ENCODE measurements at places on chromosomes 12 and 14.

- DNase-seq, result peak; percentile 9
These were observed 147.6 kb downstream of the PAH start for GRCh38 chr12:102769323-102769916.

DNA sequence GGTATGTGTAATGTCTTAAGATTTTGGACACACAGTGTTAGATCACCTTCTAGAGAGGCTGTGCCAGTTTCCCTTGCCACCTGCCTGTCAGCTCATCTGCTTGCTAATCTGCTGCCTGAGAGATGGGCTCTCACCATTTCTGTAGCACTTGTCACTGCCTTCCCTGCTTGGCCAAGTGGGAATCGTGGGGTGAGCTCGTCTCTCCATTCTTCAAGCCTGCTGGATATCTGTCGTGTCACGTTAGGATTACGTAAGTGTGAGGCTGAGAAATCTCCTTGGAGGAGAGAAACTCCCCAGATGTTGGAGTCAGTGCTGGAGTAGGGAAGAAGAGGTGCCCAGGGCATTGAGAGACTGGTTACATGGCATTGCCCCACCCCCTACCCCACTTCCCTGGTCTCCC, 8.6 kb upstream of the RPH3A start:
- DNase-seq, result no peak

GRCh38 chr14:56753396-56753795, 56.9 kb downstream of the OTX2 start:
- DNase-seq, result no peak

DNA sequence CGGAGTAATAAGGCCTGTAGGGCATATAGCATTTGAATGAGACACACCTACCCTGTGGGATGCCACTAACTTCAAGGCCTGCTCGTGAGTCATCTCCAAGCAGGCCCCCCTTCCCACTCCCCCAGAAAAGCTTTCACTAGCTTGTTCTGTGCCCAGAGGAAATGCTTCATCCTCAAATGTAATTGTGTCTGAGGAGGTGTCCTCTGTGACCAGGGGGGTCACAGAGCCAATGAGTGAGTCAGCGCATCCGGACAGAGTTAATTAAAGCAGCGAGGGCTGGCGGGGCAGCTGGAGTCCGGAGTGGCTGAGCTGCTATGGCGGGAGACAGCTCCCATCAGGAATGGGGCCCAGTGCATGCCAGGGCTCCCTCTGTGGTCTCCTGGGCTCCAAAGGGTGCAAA, 27.0 kb upstream of the ESRRB start:
- no peak for DNase-seq

GRCh38 chr12:100826323-100826722, 31.7 kb downstream of the ANO4 start:
- no peak for DNase-seq

GRCh38 chr12:108783446-108783845, 52.1 kb upstream of the CORO1C start:
- DNase-seq, result no peak

- no peak for DNase-seq
These were observed 203.5 kb downstream of the MYRFL start for GRCh38 chr12:70028515-70028914.

Data from GM12892 (cell line).